Testis (tissue), 5 donors: ENCODE measurements at places on chromosomes 3 and 15.
A peak's percentile ranks its signal among the peaks of the same experiment; 100 is the strongest.

DNA sequence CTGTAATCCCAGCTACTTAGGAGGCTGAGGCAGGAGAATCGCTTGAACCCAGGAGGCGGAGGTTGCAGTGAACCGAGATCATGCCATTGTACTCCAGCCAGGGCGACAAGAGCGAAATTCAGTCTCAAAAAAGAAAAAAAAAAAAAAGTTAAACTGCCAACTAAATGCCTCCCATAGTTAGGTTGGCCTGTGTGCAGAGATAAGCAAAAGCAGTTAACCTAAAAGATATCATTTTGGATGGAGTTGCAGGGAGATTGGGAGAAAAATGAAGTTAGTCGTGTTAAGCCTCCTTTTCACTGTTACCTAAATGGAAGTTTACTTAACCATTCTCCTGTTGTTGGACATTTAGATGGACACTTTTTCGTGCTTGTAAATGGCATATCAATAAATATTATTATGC is 11.4 kb upstream of the FETUB start:
- no peak for DNase-seq

DNA sequence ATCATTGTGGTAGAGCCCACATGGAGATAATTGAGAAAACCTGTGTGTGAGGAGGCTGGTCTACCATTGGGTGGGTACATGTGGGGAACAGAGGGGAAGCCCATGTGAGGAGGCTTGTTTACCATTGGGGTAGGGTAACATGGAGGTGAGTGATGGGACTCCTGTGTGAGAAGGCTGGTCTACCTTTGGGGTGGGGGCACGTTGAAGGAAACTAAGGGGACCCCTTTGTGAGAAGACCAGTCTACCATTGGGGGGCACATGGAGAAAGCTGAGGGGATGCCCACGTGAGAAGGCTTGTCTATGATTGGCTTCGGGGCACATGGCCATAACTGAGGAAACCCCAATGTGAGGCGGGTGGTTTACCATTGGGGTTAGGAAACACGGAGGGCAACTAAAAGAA is 158.5 kb downstream of the FBLN2 start:
- DNase-seq = peak; percentile 3

- no peak for DNase-seq
These were observed 89.2 kb downstream of the RBPMS2 start for GRCh38 chr15:64686130-64686735.

GRCh38 chr3:112585782-112586181 is 23.9 kb downstream of the SLC35A5 start:
- no peak for DNase-seq

DNA sequence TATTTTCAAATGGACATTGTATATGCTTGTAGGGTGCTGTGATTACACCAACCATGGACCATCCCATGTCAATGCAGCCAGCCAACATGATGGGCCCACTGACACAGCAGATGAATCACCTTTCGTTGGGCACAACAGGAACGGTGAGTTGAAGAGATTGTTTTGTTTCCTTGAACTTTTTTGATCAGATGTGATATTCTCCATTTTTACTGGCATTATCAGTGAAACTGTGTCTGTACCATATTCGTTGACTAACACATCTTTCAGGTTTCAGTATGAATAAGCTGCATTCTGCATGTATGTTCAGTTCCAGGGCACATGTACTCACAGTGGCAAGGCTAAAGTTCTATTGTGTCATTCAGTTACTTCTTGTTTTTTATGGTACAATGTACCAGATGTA is 655.2 kb downstream of the RBMS3 start:
- no peak for DNase-seq

- DNase-seq = no peak
These were observed 318.6 kb downstream of the PLOD2 start for GRCh38 chr3:145842294-145842902.

- peak; percentile 76 for DNase-seq
These were observed 33.1 kb upstream of the POLG start for GRCh38 chr15:89367485-89368451.

DNA sequence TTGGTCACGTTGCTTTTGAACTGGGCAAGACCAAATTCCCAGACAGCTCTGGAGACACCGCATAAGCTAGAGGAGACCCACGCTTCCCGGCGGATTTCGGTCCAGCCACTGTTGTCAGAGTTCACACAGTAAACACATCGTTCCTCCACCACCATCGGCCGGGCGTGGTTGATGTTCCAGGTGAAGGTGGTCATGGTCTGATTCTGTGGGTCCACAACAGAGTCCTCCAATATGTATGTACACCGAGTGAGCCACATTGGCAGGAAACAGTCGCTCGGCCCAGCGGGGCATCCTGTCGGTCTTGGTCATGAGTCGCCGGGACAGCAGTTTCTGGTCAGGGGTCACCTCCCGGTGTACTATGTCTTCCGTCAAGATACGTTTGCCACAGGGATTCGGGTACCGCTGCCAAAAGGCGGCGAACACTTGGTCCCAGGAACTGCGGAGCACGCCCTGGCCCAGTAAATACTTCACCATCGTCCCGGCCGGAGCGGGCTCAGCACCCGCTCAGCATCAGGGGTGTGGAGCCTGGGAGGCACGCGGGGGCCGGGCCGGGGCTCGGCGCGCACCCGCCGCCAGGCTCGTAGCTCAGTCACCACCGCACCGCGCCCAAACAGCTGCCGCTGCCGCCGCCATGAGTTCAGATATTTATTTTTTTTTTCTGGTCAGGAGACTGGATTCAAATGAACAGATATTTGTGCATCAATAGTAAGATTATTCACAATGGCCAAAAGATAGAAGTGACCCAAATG is 36.7 kb upstream of the NANOGP8 start:
- DNase-seq = peak; percentile 15

DNA sequence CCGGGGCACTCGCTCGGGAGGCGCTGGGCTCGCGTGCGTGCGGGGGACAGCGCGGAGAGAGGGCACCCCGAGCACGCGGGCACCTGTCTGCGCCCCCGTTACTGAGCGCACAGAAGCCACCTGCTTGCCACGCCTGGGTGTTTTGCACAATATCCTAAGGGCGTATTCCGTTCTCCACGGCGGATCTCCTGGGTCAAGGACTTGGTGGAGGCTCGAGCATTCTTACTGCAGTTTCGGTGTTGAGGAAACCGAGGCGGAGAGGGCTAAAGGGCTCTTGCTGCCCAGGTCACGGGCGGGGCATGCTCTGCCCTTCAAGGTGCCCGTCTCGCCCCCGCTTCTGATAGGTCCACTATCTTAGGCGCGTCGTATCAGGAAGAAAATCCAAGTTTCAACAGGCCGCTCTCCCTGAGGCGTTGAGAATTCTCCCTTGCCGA is 526 bp downstream of the GPD1L start:
- DNase-seq = peak; percentile 47

GRCh38 chr3:126431103-126431534 is 36.4 kb downstream of the CFAP100 start:
- DNase-seq = no peak

DNA sequence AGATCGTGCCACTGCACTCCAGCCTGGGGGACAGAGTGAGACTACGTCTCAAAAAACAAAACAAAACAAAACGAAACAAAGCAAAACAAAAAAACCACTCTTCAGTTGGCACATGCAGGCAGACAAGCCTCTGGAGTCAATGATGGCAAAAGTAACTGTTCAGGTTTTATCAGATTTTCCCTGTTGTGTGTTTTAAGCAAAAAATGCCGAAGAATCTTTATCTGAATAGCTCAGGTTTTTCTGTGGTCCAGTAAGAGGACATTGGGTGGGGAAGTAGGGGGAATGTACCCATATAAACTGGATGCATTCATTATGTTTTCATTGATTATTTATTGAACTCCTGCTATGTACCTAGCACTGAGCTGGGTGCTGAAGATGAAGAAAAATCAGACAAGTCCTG is 20.8 kb upstream of the BCL2A1 start:
- DNase-seq = no peak

DNA sequence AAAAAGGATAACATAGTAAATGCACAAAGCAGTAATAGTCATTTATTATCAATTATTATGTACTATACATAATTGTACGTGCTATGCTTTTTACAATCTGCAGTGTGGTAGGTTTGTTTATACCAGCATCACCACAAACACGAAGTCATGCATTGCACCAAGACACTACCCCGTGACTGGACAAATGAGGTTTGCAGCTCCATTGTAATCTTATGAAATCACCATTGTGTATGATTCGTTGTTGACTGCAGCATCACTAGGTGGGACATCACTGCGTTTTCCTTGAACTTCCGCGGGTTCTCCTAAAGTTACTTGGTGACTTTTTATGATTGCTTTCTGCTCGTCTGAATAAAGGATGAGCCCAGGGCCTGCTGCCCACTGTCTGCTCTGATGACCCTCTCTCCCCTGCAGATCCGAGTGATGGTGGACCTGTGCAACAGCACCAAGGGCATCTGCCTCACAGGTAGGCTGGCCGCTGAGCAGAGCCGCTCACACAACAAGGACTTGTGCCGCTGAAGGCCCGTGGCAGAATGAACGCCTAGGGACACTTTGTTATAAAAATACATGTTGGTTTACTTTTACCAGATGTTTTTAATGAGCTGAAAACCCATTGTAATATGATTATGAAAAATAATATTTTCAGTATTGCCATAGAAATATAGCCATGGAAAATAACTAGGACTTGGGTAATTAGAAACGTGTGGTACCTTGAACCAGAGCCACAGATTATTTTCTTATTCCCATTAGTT is 35.8 kb downstream of the GLDN start:
- no peak for DNase-seq

- no peak for DNase-seq
These were observed 61.4 kb upstream of the GOLGA8B start for GRCh38 chr15:34644851-34645250.

DNA sequence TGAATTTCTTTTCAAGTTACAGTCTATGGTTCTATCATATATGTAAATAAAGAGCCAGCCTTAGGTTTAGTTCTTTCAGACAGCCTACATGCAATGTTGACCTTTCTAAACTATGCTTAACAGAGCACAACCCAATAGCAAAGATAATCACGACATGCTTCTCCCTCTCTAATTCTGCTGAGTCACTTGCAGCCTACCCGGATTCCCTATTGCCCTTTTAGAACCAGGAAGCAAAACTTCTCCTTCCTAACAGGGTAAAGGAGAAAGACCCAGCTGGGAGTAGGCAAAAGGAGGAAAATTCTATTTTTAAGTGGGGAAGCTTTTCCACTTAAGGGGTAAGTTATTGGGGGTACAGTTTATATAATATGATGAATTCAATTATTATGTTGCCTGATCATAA is 79.3 kb downstream of the SLC7A14 start:
- no peak for DNase-seq

DNA sequence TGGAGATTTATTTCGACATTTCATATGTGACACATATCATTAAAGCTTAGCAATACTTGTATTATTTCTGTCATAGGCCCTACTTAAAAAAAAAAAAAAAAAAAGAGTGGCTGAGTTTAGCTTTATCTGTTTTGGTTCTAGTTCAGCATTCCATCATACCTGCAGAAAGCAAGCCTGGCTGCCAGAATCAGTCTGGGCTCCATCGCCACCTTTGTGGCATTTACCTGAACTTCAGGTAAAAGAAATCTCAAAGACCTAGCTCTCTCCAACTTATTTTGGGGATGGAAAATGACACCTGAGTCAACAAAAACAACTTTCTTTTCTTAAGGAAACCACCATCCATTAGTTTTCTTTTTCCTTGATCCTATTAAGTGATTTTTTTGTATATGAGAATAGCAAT is 82.1 kb downstream of the NEK10 start:
- DNase-seq = no peak

- DNase-seq = no peak
These were observed 920.7 kb downstream of the SQOR start for GRCh38 chr15:46555547-46555946.

DNA sequence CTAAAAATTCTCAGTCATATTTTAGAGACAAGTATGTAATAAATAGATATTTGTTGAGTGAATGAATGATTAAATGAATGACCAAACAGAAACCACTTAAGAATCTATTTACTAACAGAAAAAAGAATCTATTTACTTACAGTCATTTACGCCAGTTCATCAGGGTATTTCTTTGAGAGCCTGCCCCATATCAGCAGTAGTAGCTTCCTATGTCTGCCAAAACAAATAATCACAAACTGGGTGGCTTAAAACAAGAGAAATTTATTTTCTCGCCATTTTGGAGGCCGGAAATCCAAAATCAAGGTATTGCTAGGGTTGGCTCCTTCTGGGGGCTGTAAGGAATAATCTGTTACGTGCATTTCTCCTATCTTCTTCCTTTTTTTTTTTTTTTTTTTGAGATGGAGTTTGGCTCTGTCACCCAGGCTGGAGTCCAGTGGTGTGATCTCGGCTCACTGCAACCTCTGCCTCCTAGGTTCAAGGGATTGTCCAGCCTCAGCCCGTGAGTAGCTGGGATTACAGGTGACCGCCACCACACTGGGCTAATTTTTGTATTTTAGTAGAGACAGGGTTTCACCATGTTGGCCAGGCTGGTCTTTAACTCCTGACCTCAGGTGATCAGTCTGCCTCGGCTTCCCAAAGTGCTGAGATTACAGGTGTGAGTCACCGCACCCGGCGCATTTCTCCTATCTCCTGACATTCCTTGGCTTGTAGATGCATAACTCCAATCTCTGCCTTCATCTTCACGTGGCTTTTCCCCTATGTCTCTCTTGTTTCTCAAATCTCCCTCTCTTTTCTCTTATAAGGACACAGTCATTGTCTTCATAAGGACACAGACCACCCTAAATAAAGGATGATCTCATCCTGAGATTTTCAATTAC is 65.2 kb upstream of the SPPL2A start:
- DNase-seq = no peak

- DNase-seq = no peak
These were observed 258.3 kb upstream of the ZPLD1 start for GRCh38 chr3:102176333-102177050.

DNA sequence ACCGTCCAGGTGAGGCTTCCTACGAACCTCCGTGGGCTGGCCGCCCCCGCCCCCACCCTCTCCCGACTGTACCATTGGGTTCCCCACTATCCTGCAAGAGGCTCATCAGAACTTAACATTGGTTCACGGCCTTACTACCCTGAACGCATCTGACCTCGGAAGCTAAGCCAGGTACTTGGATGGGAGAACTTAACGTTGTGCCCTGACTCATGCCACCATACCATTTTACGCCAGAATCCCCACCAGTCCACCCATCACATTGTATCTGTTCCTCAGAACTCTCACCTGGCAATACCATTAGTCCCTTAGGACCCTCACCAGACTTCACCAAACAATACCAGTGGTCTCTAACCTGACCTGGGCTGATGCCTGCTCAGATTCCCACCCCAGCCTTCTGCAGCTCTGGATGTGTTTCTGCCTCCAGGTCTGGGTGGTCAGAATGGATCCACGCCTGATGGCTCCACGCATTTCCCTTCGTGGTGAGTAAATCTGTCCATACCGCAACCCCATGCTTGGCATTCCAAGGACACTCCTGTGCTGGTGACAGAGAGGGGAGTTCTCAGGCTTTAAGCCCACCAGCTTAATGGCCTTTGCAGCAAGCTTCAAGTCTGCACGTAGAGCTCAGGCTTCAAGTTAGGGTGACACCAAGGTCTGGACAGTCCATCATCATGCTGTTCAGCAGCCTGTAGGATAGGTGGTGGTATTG is 562 bp downstream of the TCTA start:
- DNase-seq = no peak

DNA sequence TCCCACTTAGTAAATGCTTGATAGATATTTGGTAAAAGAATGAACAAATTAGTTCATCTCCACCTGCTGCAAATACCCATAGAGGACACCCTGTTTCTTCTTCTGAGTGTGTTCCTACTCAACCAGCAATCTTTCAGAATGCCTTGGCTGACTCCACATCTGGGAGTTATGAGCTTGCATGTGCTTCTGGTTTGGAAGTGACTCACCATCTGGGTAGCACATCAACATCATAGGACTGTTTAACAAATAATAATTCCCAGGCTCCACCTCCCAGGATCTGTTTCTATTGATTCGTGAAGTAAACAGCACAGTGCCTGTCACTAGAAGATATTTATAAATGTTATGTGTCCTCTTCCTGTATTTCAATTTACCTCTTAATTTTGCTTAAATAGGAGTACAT is 580.1 kb downstream of the ROBO2 start:
- no peak for DNase-seq
